ENCODE measurements at places on chromosomes 12 and 14. TPM values are rescaled to one million over a fixed set of nuclear protein-coding genes. Genes with fewer than 3 reads are reported as not detected.

KIF5A gene
- total RNA-seq = 0.21 TPM

GRCh38 chr14:90003526-90004307, 48.0 kb downstream of the TDP1 start:
- H3K36me3 ChIP-seq = no peaks in the 10 kb centered on the region
- H3K4me3 ChIP-seq = no peak overlapping the region
- DNase-seq = no peak
- no peaks in the 10 kb centered on the region for H3K4me1 ChIP-seq
- H3K27me3 ChIP-seq = no peaks in the 10 kb centered on the region

- DNase-seq = peak; percentile 76
- H3K4me3 ChIP-seq = no peak overlapping the region
- peaks cover 4% of the 10 kb centered on the region for H3K4me1 ChIP-seq
- no peaks in the 10 kb centered on the region for H3K27me3 ChIP-seq
Observed at GRCh38 chr12:120529641-120530417, 871 bp upstream of the COQ5 start.

GRCh38 chr14:54652188-54652587, 85.3 kb downstream of the SAMD4A start:
- no peak overlapping the region for H3K4me3 ChIP-seq
- H3K27ac ChIP-seq = peak overlapping the region; percentile 83
- DNase-seq = peak; percentile 90
- no peaks in the 10 kb centered on the region for H3K36me3 ChIP-seq
